ENCODE measurements at places on chromosomes 1 and 21. TPM values are rescaled to one million over a fixed set of nuclear protein-coding genes. Genes with fewer than 3 reads are reported as not detected.

Gene AADACL3
- not detected for total RNA-seq

Gene BEND5
- total RNA-seq: not detected

Gene C1orf141
- total RNA-seq: not detected

Gene CD52
- not detected for total RNA-seq

Gene VPS72
- 47.5 TPM for total RNA-seq

Gene C1orf87
- total RNA-seq: not detected

Gene BGLAP
- 0.23 TPM for total RNA-seq

Gene WNT2B
- total RNA-seq: 0.39 TPM

Gene TDRD10
- 0.16 TPM for total RNA-seq

Gene LIPI
- not detected for total RNA-seq

Gene PCNT
- total RNA-seq: 13.2 TPM

Gene ANGPTL3
- total RNA-seq: not detected

Gene DPT
- total RNA-seq: not detected

Gene AMY1C
- not detected for total RNA-seq

Gene GNG5
- total RNA-seq: 190 TPM

Gene VSIG8
- not detected for total RNA-seq

Gene UROD
- total RNA-seq: 51.1 TPM

Gene UBR4
- total RNA-seq: 94.0 TPM

Gene NBPF6
- not detected for total RNA-seq

Gene ITLN2
- total RNA-seq: 0.57 TPM

Gene KLF17
- total RNA-seq: 0.67 TPM

Gene S100A1
- total RNA-seq: 0.75 TPM

All from A549 treated with GW870086 at 1 μM for 4 hours (cell line).